Karpas-422 (cell line): ENCODE measurements at places on chromosomes 1 and 21. TPM values are rescaled to one million over a fixed set of nuclear protein-coding genes. Genes with fewer than 3 reads are reported as not detected.

The NLRP3 gene
- total RNA-seq: not detected in 2 replicates

DNA sequence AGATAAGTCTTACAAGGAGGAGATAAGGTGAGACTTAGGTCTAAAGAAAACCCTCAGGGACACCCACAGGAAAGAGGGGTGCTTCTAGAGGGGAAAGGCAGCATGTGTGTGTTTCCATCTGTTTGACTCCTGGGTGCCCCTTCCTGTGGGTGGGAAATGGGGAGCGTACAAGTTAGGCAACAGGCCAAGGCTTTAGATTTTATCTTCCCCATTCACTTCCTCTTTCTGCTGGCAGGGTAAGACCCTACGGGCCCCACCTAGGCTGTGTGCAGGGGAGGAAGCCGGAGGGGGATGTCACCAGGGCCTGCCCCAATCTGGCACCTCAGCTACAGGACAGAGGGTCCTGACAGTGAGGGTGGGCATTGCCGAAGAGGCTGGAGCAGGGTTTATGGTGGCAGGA, 2.5 kb upstream of the OLIG1 start:
- peak; percentile 72 for DNase-seq
- H3K4me1 ChIP-seq: peaks cover 18% of the 10 kb centered on the region
- H3K36me3 ChIP-seq: no peaks in the 10 kb centered on the region
- no peak overlapping the region for H3K27ac ChIP-seq

The ADAM30 gene
- not detected in 2 replicates for total RNA-seq

DNA sequence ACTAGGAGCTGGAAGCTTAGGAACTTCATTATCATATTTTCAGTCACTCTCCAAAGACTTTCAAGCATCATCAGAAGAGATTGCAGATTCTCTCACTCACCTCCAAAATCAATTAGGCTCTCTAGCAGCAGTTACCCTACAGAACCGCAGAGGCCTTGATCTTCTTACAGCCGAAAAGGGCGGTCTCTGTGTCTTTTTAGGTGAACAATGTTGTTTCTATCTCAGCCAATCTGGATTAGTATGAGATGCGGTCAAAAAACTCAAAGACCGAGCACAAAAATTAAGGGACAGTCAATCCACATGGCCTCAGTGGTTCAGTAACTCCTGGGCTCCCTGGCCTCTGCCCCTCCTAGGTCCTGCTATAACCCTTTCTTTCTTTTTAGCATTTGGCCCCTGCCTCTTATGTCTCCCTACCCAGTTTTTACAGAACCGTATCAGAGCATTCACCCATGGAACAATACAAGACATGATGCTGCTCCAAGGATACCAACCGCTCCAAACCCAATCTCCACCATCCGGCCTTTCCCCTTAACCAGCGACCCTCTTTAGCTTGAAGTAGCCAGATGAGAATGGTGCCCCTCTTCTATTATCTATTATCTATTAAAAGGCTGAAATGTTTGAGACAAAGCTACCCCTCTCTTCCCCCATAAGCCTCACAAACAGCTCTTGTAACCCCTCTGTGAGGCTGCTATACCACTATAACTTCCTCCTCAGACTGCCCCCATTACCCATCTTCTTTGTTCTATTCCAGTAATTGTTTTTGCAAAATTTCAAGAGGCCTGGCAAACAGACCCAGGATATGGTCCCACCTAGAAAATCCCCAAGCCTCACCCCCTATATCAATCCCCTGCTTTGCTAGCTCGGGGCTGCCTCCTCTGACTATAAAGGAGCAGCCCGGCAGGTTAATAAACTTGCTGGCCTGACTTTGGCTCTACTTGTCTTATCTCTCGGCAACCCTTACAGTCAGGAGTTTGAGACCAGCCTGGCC, 18.7 kb upstream of the CA6 start:
- no peaks in the 10 kb centered on the region for H3K27me3 ChIP-seq
- H3K4me1 ChIP-seq: no peaks in the 10 kb centered on the region
- H3K36me3 ChIP-seq: no peaks in the 10 kb centered on the region
- H3K4me3 ChIP-seq: no peak overlapping the region

DNA sequence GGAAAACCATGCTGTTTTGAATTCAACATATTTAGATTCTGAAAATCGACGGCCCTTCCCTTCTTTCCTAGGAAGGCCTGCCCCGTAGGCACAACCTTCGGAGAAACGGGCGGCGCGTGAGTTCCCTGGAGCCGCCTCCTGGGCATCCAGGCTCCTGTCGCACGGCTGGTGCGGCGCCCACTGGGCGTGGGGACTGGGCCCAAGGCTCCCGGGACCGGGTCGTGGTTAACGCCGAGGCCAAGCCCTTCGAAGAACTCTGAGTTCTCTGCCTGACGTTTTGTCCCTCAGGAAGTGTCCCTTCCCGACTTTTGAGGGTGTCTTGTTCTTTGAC, 19.2 kb upstream of the TBX15 start:
- no peak overlapping the region for H3K4me3 ChIP-seq
- H3K27ac ChIP-seq: no peak overlapping the region
- H3K4me1 ChIP-seq: no peaks in the 10 kb centered on the region
- DNase-seq: no peak

GRCh38 chr1:25804964-25805862, 5.2 kb downstream of the SELENON start:
- no peak for DNase-seq
- no peak overlapping the region for H3K4me3 ChIP-seq
- no peaks in the 10 kb centered on the region for H3K36me3 ChIP-seq
- no peak overlapping the region for H3K27ac ChIP-seq
